ENCODE measurements at places on chromosomes 3 and 15. TPM values are rescaled to one million over a fixed set of nuclear protein-coding genes. Genes with fewer than 3 reads are reported as not detected.
A peak's percentile ranks its signal among the peaks of the same experiment; 100 is the strongest.

CCDC39 gene
- total RNA-seq, result not detected

SI gene
- total RNA-seq, result not detected

RPUSD2 gene
- 13.8 TPM for total RNA-seq

RAB8B gene
- 20.6 TPM for total RNA-seq

APPL1 gene
- total RNA-seq, result 27.5 TPM

GNB4 gene
- 52.3 TPM for total RNA-seq

PLIN1 gene
- total RNA-seq, result 0.31 TPM

C3orf52 gene
- total RNA-seq, result 20.7 TPM

PLCB2 gene
- total RNA-seq, result 0.59 TPM

GYG1 gene
- 30.5 TPM for total RNA-seq

DNA sequence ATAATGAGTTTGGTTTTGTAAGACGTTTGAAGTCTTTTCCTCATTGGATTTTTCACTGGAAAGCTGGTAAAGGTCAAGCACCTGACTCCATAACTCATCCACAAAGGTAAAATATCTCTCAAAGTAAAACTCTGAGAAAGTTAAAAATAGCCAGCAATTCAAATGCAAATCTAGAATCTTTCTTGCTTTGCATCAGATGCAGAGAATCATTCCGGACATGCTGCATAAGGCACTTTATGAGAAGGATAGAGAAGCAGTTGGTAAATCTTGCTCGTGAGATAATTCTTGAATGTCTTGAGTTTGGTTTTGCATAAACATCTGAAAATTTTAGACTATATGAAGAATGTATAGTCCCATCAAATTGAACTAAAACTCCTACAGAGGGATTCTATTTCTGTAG is 9.1 kb downstream of the KCNMB2 start:
- no peak for DNase-seq

DNA sequence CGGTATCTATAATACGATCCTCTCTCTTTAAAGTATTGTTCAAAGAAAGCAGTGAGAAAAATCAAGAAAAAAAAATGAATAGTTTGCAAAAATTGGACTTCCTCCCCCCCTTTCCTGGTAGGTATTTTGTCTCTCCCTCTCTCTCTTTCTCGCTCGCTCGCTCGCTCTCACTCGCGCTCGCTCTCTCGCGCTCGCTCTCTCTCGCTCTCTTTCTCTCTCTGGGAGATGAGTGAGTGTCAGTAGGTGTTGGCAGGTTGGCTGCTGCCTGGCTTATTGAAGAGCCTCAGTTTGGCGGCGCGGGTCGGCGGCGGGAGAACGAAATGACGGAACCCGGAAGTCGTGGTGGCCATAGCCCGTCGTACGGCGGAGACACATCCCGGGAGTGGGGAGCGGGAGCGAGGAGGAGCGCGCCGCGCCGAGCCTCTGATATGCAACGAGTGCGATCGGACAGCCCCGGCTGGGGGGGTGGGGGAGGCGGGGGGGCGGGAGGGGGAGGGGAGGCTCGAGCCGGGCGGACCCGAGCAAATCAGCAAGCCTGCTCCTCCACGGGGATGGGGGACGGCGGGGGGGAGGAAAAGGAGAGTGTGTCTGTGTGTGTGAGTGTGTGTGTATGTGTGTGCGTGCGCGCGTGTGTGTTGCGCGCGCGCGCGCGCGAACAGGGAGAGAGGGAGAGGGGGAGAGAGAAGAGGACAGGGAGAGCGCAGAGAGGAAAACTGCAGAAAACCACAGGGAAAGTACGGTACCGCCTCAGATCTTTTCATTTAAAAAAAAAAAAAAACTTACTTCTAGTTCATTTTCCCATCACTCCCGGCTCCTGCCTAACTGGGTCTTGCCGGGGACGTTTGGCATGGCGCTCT is at the start of gene MEIS2:
TSS of gene MEIS2 (minus strand) at position 441 of the 857 bp plus-strand sequence. CDS start 1,083 bp downstream, outside the sequence.
- peak; percentile 87 for DNase-seq

- peak; percentile 97 for DNase-seq
Measured at GRCh38 chr15:69468241-69469121, 15.9 kb downstream of the RPLP1 start.

DNA sequence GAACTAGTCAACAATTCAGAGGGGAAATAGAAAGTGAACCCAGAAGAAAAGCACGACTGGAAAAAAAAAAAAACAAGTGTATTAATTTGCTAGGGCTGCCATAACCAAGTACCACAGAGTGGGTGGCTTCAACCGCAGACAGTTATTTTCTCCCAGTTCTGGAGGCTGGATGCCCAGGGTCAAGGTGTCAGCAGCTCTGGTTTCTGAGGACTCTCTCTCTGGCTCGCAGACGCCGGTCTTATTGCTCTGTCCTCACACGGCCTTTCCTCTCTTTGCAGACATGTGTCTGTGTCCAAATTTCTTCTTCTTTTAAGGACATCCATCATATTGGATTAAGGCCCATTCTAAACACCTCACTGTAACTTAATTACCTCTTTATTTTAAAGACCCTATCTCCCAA is 291.8 kb downstream of the XXYLT1 start:
- no peak for DNase-seq

DNA sequence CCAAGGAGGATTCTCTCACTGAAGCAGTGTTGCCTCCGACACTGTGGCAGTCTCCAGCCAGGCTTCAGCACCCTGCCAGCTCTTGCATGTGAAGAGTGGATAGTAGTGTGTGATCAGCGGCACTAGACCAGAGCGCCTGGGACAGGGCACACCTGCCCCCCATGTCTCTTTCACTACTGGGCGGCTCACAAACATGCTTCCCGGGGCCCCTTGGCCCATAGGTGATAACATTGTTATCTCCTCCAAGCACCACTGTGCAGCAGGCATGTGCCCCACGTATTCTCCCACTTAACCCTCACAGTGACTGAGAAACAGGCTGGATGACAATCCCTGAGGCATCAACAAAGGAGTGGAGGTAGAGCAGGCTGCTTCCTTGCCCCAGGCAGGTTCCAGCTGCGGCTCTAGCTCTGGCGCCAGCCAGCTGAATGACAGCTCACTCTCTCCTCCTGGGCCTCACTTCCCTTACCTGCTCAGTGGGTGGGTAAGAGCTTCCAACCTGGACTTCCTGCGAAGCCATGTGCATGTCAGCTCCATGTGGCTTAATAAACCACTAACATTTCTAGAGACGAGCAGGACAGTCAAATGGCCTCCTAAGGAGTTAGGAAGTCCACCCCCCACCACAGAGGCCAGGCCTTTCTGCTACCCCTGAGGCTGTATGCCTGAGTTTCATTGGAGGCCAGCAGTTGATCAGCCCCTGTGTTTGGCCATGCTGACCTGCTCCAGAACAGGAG is 37.8 kb downstream of the KLF13 start:
- peak; percentile 73 for DNase-seq

DNA sequence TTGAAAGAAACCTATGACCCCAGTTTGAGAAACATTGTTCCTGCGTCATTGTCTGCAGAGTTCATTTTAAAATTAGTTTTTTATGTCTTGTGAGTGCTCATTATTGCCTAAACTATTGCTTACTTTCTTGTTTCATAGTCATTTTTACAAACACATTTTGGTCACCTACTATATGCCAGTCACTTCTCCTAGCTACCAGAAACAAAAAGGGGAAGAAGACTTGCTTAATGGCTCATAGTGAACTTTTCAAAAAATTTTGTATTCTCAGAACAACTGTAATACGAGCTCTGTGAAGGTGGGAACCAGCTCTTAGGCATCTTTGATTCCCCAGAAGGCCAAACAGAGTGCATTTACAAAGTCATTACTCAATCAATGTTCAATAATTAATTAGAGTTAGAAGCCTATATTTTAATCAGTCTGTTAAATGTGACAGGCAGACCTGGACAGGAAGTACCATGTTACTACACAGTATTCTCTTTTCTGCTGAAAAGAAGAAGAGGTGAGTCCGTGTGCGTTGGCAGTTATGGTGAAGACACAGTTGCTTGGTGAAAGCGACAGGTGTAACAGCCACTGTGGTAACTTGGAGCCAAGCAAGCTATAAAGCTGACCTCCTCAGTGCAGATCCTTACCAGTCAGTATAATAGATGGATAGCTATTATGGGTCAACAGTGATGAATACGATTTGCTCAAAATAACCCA is 46.6 kb downstream of the DPPA2 start:
- no peak for DNase-seq

DNA sequence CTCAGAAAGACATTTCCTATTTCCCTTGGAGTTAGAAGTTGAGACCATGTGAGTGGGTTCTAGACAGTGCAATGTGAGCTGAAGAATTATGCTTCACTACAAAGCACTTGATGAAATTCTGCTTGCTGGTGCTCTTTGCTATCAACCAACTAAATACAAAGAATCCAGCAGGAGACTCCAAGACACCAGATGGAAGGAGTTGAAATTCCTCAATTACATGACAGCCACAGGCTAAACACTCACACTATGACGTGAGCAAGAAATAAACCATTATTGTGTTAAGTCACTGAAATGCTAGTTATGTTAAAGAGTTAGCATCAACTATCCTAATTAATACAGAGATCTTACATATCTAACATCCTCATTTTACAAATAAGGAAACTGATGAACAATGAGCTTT is 8.2 kb upstream of the MAP4 start:
- no peak for DNase-seq

- no peak for DNase-seq
Measured at GRCh38 chr3:184241141-184241446, 7.7 kb downstream of the ALG3 start.

DNA sequence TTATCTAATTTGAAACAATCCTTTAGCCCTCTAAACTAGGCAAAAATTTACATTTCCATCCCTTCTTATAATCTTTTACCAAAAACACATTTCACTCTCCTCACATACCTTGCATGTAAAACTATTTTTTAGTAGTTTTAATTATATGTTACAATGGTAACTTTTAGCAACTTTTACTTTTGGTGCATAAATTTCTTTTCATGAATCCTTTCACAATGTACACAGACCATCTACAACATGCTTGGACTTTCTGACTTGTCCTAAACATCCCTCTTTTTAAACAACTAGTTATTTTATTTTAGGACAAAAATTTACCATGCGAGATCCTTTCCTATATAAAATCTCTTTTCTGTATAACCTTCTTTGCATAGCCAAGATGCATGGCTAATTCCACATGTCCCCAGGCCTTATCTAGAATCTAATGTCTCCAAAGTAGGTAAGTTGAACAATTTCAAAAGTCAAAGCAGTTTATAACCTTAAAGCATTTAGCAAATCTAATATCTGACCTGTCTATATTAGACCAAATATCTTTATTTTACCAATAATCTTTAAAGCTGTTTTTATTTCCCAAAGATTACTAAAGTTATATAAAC is 14.4 kb upstream of the ALDH1L1 start:
- peak; percentile 25 for DNase-seq

DNA sequence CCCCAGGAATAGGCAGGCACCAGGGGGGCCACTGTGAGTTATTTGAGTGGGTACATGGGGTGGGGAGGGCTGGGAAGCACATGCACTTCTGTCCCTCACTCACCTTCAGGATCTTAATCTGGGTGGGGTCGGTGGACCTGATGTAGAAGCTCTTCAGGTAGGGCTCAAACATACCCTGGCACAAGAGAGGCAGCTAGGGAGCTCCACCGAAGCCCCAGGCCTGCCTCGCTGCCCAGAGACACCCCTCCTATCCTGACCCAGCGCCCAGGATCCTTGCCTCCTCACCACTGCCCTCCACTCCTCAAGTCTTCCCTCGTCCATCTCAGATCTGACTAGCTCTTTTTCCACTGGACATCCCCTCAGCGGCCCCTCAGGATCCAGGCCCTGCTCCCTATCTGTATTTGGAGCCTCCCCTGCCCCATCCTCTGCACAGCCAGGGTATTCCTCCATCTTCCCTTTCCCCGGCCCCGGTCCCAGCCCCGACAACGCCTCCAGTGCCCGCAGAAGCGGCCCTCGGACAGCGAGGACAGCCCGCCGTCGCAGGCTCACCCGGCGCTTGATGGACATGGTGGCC is 30.0 kb downstream of the AP3B2 start:
- DNase-seq, result no peak

GRCh38 chr3:188707381-188708288 is 464.1 kb upstream of the TPRG1 start:
- DNase-seq, result no peak

DNA sequence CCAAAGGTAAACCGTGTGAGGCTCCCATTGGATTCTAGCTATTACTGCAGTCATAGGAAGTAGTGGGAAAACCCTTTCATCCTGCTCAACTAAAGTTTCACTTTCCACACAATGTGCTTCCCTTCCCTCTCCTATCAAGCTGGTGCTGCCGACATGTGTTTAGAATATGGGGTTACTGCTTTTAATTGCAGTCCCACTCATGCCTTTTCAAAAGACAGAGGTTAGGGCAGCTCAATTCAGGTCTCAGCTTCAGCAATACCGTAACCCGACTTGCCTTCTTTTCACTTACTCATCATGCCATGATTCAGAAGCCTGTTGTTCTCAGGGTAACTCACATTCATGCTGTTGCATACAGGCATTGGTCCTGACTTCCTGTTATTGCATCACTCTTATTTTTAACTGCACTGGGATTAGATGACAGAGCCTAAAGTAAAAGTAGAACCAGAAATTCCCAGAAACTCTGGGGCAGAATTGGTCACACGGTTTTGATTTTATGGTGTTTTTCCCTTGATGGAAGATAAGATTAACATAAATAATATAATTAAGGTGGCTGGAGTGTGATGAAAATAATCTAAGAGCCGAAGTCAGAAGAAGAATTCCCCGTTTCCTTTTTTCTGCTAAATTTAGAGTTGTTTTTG is 45.7 kb downstream of the C2CD4B start:
- DNase-seq, result peak; percentile 98

DNA sequence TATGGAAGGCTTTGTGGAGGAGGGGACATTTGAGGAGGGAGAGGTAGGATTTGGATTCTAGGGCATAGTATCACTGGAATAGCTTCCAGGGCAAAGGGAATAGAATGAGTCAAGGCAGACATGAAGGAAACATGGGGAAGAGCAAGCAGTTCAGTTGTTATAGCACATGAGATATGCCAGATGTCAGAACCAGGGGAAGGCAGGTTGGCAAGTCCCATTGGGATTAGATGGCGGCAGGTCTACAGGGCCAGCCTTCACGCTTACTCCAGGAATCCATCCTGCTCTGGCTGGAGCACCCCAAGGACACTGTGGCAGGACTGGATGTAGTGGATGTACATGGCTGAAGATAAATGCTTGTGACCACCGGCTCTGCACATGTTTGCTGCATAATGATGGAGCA is 120.4 kb upstream of the ST8SIA2 start:
- DNase-seq, result no peak

DNA sequence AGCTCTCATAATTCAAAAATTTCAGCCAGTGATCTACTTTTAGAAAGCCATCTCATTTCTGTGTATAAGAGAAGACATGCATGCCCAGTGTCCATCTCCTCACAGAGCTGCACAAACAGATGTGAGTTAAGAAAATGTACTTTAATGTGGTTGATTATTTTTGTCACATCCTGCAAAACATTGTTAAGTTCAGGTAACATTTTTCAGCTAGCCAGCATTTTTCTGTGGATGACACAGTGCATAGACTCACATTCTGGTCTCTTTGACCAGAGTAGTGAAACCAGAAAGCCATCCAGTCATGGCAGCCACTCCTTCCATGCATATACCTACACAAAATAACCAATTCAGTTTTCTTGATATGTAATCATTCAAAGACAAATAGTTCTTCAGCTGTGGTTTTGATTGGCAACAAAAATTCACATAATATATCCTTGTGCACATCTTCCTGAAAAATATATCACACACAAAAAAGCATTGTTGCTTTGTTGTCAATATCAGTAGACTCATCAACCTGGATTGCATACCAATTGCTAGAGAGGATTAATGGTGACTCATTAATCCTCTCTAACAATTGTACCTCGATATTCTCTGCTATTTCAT is 2.1 kb upstream of the PLSCR1 start:
- peak; percentile 55 for DNase-seq

- DNase-seq, result no peak
Measured at GRCh38 chr3:14957925-14958324, 10.5 kb downstream of the NR2C2 start.

All from mammary epithelial cell (primary cell).